ENCODE measurements at places on chromosomes 7 and 10.

DNA sequence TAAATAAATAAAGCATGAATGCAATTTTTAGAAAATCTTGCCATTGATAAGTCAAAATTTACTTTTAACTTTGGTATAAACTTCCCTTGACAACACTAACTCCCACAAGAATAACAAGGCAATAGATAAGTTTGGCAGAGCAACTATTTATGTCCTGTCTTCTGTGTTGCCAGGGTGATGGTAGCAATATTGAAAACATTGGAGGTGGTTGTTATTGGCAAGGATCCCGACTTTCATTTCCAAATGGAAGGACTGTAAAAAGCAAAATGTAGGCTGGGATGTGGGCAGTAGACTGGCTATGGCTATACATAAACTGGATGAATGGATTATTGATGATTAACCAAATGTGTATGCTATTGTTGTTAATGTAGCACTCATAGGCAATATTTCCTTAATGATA, 134.9 kb upstream of the CACNA2D1 start:
- DNase-seq: no peak

DNA sequence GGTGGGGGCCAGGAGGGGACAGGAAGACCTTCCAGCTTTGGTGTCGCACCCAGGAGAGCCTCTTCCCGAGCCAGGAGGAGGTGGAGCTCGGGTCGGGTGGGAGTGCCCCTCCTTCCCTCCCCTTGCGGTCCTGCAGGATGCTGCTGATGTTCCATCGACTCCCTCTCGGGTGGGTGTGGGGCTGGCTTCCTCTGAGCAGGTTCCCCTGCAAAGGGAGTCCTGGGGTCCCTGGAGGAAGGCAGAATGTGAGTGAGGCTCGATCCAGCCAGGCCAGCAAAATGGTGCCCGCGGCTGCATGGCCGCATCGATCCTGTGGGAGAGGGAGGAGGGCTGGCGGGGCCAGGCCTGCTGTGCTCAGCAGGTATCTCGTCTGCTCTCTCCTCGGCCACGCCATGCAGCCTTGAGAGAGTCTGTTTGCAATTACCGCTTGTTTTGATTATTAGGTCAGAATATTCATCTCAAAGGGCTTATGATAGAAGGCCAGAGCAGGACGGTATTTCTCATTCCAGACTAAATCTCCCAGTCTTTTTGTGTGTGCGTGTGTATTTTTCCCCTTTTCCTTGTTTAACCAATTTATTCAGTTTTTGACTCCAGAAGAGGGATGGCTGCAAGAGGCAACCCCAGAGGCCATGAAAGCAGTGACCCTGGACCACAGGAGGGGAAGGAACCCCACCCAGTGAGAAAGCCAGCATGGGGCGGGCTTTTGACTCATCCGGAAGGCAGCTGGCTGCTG, 137.3 kb upstream of the ZMIZ1 start:
- DNase-seq: no peak

DNA sequence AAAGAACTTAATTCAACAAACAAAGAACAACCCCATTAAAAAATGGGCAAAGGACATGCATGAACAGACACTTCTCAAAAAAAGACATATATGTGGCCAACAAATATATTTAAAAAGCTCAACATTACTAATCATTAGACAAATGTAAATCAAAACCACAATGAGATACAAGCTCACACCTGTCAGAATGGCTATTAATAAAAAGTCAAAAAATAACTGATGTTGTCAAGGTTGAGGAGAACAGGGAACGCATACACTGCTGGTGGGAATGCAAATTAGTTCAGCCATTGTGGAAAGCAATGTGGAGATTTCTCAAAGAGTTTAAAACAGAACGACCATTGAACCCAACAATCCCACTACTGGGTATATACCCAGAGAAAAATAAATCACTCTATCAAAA, 19.1 kb downstream of the ZFAND4 start:
- DNase-seq: no peak

DNA sequence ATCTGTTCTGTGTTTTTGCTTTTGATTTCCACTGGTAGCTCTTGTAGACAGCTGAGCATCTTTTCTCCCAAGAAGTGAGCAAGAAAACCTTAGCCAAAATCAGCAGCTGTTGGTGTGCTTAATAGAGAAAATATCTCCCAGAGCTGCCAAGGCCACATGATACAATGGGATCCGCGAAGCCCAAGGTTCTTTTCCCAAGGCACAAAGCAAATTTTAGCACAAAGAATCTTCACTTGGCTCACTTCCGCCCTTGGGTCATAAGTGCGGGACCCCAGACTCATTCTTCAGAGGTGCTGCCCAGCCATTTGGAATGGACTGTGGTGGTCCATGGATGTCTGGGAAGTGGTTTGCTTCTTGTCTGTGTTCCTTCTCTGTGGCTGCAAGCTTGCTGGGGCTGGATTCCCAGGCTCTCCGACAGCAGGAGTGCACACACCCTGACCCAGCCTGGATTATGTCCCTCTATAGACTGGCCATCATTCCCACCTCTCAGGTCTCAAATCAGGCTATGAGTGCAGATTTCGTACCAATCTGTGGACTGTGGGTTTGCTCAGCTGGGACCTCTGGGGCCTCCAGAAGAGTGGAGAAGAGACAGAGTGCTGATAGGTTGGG, 93.0 kb upstream of the TMEM72 start:
- no peak for DNase-seq

- DNase-seq: no peak
These were observed 28.0 kb upstream of the MCU start for GRCh38 chr10:72663971-72664370.
